Sigmoid colon (tissue), 7 donors: ENCODE measurements at places on chromosomes 6 and 20. TPM values are rescaled to one million over a fixed set of nuclear protein-coding genes. Genes with fewer than 3 reads are reported as not detected.

Gene KCNQ5
- polyA plus RNA-seq: not detected

Gene PDE10A
- 1.2 TPM for polyA plus RNA-seq

Gene GRIK2
- polyA plus RNA-seq: not detected

Gene ZNF391
- polyA plus RNA-seq: 0.46 TPM

Gene RAB32
- polyA plus RNA-seq: 48.6 TPM

Gene PTCRA
- polyA plus RNA-seq: 0.23 TPM

Gene CGA
- polyA plus RNA-seq: not detected

Gene OR2B6
- polyA plus RNA-seq: not detected

Gene LTA
- not detected for polyA plus RNA-seq

Gene RNF39
- 0.44 TPM for polyA plus RNA-seq

Gene IRF4
- polyA plus RNA-seq: 0.46 TPM

Gene VGLL2
- polyA plus RNA-seq: not detected

Gene IBTK
- 19.2 TPM for polyA plus RNA-seq
